ENCODE measurements at places on chromosomes 7 and 10.

GRCh38 chr7:85106719-85107118 lies 80.1 kb downstream of the SEMA3D start:
- DNase-seq, result no peak

- DNase-seq, result no peak
These were observed 83.6 kb downstream of the FANK1 start for GRCh38 chr10:125979976-125980375.

- no peak for DNase-seq
These were observed 516.3 kb upstream of the TEX47 start for GRCh38 chr7:89311886-89312285.

DNA sequence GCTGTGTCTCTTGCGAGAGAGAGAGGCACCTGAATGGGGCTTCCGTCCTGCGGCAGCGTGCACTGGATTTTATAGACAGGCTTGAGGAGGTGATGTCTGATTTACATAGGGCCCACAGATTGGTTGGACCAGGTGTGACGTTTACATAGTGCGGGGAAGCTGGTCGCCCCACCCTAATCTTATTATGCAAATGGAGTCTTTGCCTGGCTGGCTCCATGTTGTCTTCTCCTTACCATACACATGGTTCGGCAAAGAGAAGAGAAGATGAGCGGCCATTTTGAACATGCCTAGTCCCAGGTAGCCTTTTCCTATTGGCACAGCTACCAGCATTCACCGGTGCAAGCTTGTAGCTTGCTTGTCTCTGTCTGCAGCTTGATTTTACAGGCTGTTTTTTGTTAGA lies 238.5 kb upstream of the GALNT17 start:
- DNase-seq, result no peak

Measured in non-pigmented ciliary epithelial cell (primary cell).